ENCODE measurements at places on chromosomes 7 and 10.

DNA sequence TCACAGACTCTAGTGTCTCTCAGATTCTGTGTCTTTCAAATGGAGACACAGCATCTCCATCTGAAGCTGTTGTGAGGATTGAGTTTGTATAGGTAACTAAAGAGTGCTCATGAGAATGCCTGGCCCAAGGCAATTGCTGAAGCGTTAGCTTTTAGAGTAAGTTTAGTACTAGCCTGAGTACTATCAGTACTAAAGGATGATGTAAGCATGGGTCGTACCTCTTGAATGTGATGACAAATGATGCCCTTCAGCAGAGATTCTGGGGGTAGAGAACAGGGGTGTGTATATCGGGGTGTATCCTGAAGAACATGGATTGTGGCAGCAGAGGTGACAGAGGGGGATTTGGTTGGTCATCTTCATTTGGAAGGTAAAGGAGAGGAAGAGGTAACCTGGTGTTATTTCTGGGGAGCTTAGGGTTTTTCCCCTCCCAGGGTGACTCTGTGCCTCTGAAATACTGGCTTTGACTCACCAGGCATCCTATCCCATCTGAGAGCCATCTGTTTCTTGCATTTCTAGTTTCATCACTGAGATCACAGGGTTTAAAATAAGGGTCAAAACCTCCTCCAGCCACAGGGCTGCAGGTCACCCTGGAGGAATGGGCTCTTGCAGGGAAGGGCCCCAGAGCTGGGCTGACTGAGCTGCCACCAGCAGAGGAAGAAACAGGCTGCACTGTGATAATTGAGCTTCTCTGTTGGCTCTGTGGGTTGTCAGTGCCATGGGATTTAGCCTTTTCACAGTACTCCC, 756.0 kb downstream of the KCNMA1 start:
- DNase-seq, result no peak

- no peak for DNase-seq
These were observed 365.5 kb downstream of the TNS3 start for GRCh38 chr7:47216439-47216838.

- no peak for DNase-seq
These were observed 12.1 kb downstream of the TFR2 start for GRCh38 chr7:100629117-100629716.

DNA sequence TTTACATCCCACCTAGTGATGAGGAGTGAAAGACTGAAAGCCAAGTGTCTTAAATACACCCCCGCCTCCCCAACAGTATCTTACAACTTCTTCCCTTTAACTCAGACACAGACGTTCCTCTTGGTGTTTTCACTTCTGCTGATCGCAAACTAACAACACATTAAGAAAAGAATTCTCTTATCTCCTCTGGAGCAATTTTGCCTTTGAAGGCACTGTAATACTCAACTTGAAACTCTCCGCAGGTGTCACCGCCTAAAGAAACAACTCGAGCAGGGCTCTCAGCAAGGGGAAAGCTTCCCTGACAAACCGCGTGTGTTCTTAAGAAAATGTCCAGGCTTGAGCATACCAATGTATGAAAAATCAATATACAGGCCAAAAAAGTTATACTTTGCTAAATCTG, 452 bp downstream of the SEMA3C start:
- DNase-seq, result no peak

DNA sequence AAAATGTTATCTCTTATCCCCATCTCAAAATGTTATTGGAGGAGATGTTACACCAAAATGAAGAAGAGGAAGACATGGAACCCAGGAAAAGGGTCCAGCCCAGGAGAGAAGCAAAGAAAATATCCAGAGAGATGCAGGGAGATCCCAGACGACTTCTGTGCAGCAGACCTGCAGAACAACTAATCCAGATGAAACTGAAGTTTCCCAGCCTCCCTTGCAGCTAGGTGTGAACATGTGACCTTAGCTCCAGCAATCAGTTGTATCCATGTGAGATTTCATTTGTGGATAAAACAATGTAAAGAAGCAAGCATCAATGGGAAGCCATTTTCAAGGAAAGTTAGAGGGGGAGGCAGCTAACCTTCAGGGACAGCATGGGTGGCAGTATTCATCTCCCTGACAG, 55.8 kb upstream of the NANOS1 start:
- no peak for DNase-seq

- no peak for DNase-seq
These were observed 1.1 kb upstream of the ICA1 start for GRCh38 chr7:8263048-8263447.

DNA sequence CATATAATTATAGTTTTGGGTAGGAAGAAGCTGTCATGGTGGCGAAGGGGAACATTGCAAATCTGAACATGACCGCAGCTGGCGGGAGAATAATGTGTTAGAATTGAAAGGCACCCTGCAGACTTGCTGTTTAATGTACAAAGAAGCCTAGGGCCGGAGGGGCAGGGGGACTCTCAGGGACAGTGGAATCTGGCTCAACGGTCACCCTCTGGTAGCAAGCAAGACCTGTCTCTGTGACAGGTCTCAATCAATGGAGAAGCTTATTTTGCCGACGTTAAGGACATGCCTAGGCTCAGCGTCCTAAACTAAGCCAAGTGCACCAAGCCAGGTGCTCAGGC, 177.3 kb downstream of the NSUN6 start:
- DNase-seq, result peak; percentile 64

Measured in retina (tissue), 1 donor.